HS-5 (cell line): ENCODE measurements at places on chromosomes 16 and 17.

DNA sequence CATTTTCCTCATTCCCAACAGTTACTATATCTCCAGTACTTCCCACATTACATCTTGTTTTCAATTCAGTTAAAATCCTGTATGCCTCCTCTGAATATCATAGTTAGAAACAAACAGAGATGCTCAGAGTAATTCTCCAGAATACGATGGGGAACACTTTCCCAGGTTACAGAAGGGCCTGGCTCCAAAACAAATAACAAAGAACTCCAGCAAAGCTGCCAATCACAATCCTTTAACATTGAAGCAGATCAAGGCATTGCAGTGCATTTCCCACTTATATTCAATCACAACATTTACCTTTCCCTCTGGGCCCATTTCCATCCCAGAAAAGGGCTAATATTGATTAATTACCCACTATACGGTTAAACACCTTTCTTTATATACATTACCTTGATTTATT, 29.4 kb upstream of the PMFBP1 start:
- no peak for DNase-seq

DNA sequence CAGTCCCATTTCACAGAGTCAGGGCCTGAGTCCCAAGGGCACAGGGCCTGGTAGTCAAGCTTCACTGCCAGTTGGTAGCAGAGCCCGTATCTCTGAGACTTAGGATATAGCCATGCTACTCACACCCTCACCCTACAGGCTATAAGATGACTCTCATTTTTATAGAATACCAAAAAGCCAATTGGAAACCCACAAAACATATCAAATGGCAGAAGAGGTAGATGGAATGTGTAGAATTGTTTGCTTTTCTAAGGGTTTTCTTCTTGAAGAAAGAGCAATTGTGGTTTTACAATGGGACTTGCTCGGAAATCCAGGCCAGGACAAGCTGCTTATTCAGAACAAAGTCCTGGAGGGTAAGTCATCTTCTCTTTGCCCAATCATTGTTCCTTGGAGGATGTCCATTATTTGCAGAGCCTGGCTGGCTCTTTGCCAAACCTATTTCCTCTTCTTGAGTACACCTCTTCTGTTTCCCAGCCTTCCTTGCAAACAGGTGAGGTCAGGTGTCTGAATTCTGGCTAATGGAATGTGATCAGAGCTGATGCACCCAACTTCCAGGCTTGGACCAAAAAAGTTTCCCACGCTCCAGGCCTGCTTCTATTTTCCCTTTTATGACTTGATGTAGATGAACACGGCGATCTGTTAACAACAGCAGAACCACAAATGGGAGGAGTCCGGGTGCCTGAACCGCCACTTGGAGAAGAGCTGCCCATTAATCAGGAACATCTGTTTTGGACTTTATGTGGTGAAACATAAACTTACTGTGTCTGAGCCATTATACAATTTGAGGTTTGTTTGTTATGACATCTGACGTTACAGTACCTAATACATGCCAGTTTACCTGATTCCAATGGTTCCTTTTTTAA, 16.9 kb upstream of the CCL22 start:
- peak; percentile 76 for DNase-seq

- DNase-seq, result no peak
Measured at GRCh38 chr17:74062234-74062633, 141.2 kb upstream of the RPL38 start.

- no peak for DNase-seq
Measured at GRCh38 chr17:34874478-34874877, 86.8 kb downstream of the CCT6B start.

DNA sequence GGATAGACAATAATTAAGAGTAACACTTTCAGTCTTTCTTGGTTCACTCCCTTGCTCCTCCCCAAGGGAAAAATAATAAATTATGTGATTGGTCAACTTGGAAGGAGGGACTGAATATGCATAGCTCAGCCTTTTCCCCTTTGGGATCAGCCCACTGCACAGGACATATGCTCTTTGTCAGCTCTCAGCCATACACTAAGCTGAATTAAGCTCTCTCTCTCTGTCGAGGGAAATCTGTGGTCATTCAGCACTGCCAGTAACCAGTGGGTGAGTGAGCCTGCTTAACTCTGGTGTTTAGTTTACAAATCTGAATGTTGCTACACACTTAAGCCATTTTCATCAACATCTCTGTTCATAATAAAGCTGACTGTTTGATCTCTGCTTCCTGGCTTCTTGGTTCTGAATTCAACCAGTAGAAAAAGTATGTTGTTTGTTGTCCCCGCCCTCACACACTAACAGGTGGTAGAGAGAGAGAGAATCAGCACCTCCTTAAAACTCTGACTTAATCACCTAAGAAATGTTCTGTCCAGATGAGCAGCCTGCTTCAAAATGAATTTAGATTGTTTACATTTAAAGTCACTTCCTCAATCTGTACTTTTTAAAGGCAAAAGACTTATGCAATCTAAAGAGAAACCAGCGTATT, 102.3 kb upstream of the C17orf78 start:
- no peak for DNase-seq

DNA sequence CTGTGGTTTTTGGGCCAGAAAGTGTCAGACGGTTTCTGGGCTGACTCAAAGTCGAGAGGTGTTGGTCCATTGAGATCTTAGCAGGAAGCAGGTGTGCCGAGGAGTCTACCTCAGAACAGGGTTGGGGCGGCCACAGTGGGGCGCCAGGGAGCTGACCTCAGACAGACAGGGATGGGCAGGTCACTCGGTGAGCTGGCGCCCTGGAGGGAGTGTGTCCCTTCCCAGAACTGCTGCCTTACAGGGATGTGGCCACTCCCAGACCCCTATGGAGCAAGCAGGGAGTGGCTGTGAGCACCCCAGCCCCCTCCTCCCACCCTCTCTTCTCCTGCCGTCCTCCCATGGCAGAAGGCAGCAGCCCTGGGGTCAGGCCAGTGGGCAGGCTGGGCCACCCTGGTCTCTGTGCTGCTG, 14.0 kb upstream of the DPEP1 start:
- DNase-seq, result no peak

GRCh38 chr16:78877114-78877655, 723.4 kb downstream of the MAF start:
- DNase-seq, result no peak

GRCh38 chr16:11341371-11341770, 3.9 kb upstream of the RMI2 start:
- DNase-seq, result no peak

- DNase-seq, result no peak
Measured at GRCh38 chr17:57109393-57110151, 24.5 kb downstream of the AKAP1 start.

DNA sequence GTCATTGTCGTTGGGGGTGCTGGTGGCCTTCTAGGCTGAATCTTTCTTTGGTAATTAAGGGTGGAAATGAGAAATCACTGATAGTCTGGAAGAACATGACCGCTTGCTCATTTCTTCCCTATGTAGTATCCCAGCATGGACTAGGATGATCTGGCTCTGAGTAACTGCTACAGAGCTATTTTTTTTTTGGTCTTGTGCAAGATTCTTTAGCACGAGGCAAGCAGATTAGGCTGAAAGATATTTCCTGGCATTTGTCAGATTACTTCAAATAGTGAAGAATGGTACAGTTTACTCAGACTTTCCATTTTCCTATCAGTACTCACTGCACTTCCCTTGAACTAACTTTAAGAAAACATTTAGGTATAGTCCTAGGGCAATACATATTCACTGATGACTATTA, 89.0 kb downstream of the SYCE1L start:
- peak; percentile 88 for DNase-seq

DNA sequence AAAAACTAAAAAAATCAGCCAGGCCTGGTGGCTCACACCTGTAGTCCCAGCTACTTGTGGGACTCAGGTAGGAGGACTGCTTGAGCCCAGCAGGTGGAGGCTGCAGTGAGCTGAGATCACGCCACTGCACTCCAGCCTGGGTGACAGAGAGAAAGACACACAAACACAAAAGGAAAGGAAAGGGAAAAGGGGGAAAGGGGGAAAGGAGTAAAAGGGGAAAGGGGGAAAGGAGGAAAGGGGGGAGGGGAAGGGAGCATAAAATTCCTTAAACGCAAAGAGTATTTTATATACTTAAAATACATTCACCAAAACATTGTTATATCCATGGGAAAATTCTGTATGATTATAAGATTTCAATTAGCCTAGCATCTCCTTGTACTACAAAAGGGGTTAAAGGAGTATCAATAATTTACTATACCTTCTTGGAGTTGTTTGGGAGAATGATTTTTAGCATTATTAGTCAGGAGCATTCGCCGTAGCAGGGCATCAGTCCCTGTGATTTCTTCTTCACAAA, 17.3 kb upstream of the BRIP1 start:
- no peak for DNase-seq

- DNase-seq, result no peak
Measured at GRCh38 chr17:21019976-21020586, 22.7 kb downstream of the USP22 start.

- DNase-seq, result no peak
Measured at GRCh38 chr17:5354886-5355415, 64.5 kb downstream of the NUP88 start.

DNA sequence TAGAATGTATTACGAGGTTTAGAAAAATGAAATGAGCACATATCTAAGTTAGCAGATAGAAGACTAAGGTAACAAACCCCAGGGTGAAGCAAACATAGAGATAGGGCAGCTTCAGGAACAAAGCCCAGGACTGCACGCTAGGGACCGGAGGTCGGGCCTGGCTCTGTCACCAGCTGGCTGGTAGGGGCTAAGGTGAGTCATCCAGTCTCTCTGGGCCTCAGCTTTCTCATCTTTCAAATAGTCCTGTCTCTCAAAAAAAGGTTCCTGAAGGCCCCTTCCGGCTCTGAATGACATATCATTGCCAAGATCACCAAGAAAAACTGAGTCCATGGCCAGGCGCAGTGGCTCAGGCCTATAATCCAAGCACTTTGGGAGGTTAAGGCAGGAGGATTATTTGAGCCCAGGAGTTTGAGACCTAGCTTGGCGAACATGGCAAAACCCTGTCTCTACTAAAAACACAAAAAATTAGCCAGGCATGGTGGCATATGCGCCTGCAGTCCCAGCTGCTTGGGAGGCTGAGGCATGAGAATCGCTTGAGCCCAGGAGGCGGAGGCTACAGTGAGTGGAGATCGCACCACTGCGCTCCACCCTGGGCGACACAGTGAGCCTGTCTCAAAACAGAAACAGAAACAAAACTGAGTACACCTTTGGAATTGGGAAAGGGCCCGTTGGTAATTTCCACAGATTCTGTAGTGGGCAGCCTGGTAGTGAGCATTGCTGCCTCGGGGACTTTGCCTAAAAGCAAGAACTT, 26.0 kb downstream of the PKD1L3 start:
- no peak for DNase-seq

- no peak for DNase-seq
Measured at GRCh38 chr16:81885976-81886586, 107.0 kb downstream of the PLCG2 start.

GRCh38 chr17:7262935-7263800, 890 bp upstream of the CLDN7 start:
- no peak for DNase-seq

GRCh38 chr17:29045734-29046472, 3.0 kb downstream of the PIPOX start:
- no peak for DNase-seq

DNA sequence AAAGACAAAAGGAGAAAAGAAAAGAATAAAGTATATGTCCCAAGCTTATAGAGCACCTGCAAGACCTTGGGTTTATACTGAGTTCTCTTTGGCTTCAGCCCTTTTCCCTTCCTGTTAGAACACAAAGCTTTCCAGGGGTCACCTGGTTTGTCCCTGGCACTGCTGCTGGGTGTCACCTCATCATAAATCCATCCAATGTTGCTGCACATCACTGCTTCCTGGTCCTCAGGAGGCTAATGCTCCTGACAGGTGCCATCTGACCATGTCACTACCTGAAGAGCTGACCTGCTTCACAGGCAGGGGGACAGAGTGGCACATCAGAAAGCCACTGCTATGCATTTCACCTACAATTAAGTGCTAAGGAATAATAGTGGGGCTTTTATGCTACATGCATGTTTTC, 164.6 kb upstream of the ELAC2 start:
- no peak for DNase-seq

DNA sequence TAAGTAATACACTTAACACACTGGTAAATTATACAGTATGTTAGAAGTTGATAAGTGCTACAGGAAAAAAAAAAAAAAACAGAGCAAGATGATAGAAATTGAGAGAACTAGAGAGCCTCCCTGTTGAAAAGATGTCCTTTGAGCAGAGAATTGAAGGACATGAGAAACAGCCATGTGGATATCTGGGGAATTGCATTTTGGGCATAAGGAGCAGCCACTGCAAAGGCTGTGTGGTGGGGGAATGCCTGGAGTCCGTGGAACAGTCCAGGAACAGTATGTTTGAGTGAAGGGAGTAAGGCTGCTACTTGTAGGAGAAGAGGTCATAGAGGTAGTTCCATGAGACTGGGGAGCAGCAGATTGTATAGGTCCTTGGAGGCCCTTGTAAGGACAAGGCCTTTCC, 178.4 kb downstream of the FTO start:
- DNase-seq, result no peak

DNA sequence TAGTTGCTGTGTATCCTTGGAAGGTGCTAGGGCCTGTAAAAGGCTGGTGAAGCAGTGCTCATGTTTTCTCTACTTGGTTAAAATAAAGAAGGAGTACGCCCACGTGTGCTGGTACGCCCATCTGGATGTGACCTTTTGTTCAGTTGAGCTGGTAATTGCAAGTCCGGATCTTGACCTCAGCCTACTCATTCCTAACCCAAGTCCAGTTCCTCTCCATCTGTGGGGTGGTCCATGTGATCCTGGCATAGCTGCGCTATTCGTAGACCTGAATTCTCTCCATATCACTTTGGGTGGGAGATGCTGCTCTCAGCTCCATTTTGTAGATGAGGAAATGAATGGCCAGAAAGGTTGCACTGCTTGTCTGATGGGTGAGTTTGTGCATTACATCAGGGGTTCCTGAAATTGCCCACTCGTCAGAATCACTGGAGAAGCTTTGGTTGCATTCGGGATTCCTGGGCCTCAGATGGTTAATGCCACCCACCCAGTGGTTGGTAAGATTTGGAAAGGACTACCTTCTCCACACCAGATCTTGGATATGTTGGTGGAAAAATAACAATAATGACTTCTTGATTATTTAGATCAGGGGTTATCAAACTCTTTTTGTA, 328.8 kb downstream of the CPPED1 start:
- no peak for DNase-seq

GRCh38 chr16:57535680-57536305, 578 bp downstream of the CCDC102A start:
- peak; percentile 46 for DNase-seq

GRCh38 chr17:9166788-9167187, 145.5 kb downstream of the NTN1 start:
- DNase-seq, result no peak

DNA sequence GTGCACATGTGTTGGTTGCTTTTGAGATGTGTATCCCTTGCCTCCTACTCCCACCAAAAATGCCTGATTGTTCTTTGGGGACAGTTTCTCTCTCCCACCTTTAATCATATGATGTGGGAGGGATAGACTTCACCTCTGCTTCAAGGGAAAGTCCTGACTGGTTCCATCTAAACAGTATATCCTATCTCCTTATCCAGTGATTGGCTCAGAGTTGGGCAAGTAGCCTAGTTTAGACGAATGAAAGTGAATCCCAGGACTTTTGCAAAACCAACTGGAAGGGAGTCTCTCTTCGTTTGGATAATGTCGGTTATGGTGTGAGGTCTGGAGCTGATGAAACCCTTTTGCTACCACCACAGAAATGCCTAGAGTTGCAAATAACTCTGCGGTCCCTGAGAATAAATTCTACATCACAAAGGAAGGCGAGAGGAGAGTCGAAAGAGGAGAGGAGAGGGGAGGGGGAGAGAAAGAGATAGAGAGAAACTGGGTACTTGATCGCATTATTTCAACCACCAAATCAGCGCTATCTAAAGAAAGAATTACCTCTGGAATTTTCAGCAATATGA, 77.1 kb upstream of the SALL1 start:
- DNase-seq, result no peak
